HFFc6 (cell line): ENCODE measurements at places on chromosomes 11 and 22. TPM values are rescaled to one million over a fixed set of nuclear protein-coding genes. Genes with fewer than 3 reads are reported as not detected.
A peak's percentile ranks its signal among the peaks of the same experiment; 100 is the strongest.

DNA sequence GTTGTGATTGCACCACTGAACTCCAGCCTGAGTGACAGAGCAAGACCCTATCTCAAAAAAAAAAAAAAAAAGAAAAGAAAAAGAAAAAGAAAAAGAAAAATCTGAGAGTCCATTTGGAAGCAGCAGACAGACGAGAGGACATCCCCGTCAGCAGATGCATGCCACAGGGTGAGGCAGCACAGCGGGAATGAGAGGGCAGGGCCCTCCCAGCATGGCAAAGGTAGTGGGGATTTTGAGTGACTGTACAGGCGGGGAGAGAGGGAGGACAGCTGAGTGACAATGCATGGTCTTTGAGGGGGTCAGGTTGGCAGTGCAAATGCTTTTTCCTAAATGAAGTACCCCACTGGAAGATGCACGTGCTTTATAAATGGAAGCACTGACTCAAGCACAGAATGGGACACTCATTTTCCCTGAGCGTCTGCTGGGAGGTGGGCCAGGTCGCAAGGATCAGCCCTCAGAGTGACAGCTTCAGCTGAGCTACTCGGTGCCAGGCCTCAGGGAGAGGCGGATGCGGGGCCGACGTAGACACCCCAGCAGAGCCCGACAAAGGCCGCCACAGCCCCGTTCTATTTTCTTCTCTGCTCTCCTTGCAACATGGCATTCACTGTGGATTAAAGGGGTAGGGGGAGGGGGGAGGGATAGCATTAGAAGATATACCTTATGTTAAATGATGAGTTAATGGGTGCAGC is 113.5 kb downstream of the SHANK2 start:
- no peak for DNase-seq

RHOD gene
- total RNA-seq: 5.4 and 16.4 TPM in 2 replicates

DNA sequence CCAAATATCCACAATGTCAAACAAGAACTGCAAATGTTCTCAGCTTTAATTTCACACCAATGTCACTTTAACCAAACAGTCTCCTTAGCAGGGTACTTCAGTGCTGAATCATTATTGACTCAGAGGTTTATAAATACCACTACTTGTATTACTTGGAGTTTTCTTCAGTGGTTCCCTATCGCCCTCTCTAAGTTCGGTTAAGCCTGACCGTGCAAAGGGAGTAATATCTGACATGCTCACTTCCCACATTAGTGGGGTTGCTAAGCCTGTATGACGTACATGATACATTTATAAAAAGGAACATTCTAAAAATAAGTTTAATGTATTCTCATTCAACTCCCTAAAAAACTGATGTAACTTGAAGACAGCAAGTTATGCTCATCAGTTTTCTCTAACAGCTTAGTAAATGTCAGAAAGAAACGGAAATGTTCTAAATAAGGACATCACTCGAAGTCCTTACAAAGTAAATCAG is 93.1 kb upstream of the ZC3H12C start:
- peak; percentile 88 for DNase-seq

MIAT gene
- total RNA-seq: 0.46 to 0.63 TPM (median 0.50 TPM) in 3 replicates

GRCh38 chr11:105156231-105156630 is 16.7 kb upstream of the CARD18 start:
- DNase-seq: no peak

DNA sequence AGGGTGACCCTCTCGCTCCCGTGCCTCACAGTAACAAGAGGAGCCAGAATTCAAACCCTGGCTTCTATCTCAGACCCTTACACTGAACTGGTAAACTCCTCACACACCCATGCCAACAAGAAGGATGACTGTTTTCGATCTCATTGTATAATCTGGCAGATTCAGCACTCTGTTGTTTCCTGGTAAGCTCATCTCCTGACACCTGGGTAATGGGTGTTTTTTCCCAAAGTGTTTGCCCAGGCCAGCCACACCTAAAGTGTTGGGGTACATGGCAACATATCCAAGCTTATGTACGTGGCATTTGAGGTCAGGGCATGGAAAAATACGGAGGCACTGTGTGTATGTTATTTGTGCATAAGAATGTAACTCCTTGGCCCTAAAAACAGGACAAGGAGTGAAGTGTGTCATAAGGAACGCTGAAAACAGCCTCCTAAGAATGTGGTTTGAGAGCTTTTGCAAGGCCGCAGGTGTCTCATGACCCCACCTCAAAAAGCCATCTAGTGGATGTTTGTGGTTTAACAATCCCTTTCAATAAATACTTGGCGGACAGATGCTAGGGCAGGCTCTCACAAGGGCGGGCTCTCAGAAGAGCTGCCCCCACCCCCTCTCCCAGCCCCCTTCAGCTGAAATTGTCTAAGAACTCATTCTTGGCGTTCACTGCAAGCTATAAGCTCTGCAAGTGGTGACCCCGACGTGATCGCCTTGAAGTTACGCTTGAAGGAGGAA is at the start of gene MS4A15:
Gene MS4A15, plus strand, starts transcription at position 561 of the 726 bp plus-strand sequence. CDS start 6,867 bp downstream, outside the sequence.
- no peak for DNase-seq

GRCh38 chr11:8285228-8285627 is 21.6 kb upstream of the LMO1 start:
- DNase-seq: no peak

DNA sequence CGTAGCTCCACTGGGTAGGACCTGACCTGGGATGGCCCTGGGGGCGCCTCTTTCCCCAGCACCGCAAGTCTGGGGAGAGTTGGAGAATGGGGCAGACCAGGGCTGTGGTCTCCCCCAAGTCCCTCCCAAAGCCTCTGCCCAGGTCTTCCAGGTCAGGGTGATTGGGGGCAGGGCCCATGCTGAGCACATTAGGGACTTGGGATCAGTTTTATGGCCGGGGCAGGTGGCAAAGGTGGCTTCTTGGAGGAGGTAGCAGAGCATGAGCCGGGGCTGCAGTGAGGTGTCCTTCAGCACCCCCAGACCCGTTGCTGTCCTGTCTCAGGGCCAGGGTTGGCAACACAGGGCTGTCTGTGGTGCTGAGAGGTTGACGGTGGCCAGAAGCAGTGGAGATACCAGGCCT is 6.0 kb downstream of the RELT start:
- DNase-seq: no peak

- no peak for DNase-seq
Observed at GRCh38 chr22:18995327-18995711, 59.2 kb upstream of the PRODH start.

HYLS1 gene
- total RNA-seq: 5.7 to 13.5 TPM (median 7.7 TPM) in 3 replicates

GRCh38 chr11:9982796-9983579 is 311.0 kb downstream of the SBF2 start:
- no peak for DNase-seq

DNA sequence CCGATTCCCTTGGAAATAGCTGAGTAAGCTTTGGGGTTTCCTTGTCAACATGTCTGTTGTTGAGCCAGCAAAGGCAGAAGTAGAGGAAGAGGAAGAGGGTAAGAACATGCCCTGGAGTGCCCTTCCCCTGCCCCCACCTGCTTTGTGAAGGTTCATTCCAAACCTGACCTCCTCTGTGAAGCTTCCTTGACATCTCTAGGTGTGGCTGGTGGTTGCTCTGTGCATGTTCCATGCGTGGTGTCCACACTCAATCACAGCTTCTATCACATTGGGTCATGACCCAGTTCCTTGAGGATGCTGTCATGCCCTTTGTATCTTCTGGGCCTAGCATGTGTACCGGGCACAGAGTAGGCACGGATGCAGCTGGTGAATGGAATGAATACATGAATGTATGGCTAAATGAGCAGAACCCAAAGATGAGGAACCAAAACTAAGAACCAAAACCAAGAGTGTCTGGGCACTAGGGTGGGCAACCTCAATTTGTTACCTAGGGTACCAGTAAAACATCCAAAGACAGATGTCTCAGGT is 23.7 kb upstream of the FXYD6 start:
- no peak for DNase-seq
